Activated effector memory CD4-positive, alpha-beta T cell treated with anti-CD3 and anti-CD28 coated beads, Interleukin-2, amount 50 U/mL, for 16 hours (primary cell): ENCODE measurements at places on chromosomes 13 and 19.

GRCh38 chr13:69092615-69093322 is 1014.9 kb upstream of the ATXN8OS start:
- no peak for DNase-seq

DNA sequence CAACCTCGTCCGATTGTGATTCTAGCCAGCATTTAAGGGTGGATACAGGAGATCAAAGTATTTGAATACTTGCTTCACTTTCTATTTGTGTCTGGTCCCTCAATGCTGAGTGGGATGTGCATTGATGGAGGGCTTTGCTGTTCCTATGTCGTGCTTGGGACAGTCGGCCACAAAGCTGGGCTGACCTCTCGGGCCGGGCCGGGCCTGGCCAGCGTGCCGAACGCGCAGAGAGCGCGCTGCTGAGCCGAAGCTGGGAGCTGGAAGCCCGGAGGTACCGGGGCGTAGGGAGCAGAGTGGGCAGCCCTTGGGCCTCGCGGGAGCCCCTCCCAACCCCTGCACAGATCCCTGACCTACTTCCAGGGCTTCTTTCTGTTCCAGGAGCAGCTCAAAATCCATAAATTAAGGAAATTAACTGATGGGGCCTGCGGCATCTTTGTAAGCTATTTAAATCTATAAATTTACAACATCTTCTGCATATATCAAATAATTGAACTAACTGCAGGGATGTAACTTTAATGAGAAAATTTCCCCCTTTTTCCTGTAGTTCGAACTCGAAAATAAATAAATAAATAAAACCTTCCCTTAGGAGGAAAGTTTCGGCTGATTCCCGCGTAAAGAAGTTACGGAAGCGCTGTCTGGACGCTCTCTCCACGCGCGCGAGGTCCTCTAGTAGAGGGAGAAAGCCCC is 1.8 kb upstream of the KCTD15 start:
- DNase-seq: no peak

GRCh38 chr13:50452756-50453155 is 390.7 kb downstream of the DLEU7 start:
- no peak for DNase-seq

DNA sequence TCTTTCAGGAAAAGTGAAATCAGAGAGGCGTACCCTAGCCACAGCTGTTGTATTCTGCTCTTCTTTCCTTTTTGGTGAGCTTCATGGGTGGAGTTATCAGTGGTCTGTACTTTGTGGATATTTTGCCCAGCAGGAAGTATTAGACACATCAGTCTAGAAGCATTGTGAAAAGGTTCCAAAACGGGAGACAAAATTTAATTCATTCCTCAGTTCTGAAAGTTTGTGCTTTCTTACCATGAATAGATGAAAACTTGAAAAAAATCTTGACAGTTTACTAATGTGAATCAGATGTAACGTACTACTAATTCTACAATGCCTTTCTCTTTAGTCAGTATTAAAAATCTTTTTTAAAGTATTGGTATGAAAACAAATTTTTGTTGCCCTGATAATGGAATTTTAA is 116.8 kb downstream of the DNAJC3 start:
- DNase-seq: no peak

DNA sequence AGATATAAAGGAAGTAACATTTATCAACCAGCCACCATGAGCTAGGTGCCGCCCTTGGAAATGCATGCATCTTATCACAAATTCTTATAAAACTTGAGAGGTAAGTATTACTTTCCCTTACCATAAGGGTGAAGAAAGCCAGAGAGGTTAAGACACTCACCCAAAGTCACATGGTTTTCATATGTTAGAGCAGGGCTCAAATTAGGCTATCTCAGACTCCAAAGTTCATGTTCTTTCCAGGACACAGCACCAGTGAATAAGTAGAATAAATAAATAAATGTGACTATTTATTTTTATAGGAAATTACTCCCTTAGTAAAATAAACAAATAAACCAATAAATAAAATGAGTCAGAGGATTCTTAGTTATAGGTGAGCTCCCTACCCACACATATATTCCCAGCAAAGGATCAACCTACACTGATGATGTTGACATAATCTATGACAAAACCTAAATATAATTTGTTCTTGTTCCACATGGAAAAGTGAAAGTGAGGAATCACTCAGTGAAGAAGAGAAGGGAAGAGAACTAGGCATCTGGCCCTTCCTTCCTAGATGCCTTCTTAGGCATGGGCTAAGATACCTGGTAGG is 27.2 kb downstream of the SPRY2 start:
- DNase-seq: no peak

DNA sequence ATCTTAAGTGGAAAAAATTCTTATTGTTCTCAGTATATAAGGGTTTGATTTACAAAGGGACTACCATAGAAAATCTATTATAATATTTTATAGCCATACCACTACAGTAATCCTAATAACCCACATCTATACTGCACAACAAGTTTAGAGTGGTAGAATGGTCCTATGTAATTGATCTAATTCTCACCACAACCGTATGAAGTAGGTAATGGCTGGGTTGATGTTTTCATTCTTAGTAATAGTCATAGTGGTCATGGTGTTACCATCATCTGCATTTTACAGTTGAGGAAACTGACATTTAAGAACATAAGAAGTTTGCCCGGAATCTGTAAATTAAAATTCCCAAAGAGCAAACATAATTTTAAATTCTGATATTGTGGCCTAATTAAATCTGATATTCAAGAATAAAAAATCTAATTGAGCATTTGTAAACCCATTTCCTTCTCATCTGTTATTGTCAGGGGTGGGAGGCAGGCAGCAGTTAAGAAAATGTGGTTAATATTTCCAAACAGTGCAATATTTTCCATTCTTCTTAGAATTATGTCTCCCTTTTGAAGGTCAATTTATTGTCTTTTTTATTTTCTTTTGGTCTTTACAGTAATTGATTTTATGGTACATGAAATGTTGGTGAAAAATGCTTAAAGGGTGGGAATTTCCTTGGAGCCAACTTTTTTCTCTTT is 65.6 kb downstream of the DHRS12 start:
- DNase-seq: no peak
